ENCODE measurements at places on chromosomes 4 and X.

DNA sequence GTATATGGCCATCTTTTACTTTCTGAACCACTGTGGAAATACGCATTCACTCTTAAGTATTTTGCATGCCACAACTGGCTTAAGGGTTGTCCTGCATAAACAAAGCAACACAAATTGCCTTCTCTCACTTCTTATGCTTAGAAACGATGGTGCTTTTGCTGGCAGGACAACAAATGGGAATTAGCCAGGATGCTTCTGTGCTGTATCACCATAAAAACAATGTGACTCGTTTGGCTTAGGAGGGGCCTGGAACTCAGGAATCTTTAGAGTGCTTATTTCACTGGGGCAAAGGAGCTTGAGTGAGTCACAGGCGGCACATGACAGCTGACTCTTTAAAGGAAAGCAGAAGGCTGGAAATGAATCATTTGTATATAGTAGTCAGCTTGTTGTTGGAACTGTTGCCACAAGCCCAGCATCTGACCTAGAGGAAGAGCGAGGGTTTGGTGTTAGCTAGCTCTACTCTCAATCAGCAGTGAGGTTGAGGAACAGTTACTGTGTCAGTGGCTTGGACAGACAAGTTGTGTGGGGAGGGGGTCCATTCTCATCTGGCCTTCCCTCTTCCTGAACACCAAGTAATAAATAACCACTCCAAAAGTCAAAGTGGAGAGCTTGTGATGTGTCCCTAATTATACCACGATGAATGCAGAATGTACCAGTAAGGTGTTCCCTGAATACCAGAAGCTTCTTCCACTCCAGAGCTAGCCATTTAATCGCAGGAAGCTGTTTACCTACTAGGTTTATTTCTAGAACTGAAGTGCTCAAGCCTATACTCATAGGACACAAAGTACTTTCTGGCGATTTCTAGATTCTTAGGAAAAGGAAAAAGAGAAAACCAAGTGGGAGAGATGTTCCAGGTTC is 293.1 kb downstream of the CAMK2D start:
- no peak for DNase-seq

- no peak for DNase-seq
These were observed 11.7 kb downstream of the BBS12 start for GRCh38 chr4:122744229-122744628.

DNA sequence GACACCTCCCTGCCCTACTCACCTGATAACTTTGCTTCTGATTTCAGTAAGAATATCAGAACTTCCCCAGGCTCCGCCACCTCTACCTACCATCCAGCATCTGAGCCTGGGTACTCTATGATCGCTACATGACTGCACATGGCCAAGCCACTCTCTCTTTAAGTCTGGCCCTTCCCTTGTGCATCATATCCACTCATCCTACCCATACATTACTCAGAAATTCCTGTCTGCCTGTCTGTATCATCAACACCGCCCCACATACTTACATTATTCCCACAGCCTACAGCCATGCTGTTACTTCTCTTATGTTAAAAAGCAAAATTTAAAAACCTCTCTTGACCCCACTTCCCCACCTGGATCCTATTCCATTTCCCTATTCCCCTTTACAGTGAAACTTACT is 84.7 kb downstream of the SCD5 start:
- DNase-seq = no peak

DNA sequence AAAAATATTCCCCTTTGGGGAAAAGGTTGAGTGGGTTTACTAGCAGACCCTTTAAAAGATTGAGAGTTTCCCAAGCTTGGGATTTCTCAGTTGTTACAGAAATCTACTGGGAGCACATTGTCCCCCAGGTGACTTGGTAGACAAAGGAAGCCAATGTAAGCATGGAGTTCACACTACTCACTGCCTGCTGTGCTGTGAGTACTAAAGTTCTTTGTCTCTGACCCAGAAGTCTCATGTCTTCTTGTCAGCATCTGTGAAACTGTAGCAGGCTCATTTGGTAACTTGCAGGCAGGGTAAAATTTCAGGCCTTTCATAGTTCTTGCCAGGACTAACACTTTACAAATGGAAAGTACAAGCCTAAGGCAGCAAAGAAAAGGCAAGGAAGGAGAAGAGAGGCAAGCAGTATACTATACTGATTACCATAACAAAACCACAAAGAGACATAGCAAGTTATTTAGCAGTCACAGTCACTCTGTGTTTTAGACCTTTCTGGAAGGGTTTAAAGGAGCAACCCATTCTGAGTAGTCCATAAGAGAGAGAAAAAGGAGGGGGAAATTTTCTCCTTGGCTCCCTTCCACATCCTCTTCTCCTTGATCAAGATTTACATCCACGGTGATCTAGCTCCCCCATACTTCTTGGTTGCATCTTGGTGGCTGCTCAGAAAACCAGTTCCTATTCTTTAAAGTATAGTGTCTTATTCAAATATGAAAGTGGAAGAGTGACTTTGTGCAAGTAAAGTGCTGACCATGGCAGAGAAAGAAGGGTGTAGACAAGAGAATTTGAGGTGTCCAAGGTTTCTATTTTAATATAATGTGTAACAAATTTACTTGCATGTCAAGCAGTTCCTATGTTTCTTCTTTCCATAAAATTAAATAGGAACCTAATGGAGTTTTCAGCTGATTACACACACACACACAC is 160.0 kb upstream of the PDE5A start:
- DNase-seq = no peak

DNA sequence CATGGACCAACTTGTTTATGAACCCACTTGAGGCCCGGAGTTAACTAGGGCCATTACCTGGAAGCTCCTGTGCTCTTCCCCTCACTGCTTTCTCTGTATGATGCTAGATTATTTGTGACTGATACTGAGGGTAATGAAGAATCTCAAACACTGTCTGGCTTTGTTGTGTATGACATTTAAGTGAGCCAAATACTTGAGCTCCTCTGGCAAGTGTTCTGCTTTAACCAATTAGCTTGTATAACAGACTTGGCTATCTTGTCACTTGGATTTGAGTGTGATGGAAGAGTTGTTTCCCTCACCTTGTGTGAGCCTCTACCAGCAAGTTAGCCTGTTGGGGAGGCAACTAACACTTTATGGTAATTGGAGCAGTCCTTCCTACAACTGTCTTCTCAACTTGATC is 42.7 kb downstream of the CCNG2 start:
- DNase-seq = no peak

DNA sequence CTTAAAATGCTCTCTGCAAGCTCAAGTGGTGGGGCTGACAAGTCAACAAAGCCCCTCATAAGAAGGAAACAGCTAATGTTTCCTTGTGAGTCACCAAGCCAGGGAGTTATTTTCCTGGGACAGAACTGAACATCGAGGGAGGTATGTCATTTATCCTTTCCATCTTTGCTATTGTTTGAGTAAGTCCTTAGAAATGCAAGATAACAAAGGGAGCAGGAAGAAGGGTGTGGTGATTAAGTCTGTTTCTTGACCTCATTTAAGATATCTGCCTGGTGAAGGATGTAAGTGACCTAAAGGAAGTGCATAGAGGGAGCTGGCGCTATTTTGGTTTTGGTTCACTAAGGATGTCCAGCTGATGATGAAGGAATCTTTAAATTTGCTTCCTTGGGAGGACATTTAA is 39.9 kb downstream of the ATG4A start:
- DNase-seq = no peak

DNA sequence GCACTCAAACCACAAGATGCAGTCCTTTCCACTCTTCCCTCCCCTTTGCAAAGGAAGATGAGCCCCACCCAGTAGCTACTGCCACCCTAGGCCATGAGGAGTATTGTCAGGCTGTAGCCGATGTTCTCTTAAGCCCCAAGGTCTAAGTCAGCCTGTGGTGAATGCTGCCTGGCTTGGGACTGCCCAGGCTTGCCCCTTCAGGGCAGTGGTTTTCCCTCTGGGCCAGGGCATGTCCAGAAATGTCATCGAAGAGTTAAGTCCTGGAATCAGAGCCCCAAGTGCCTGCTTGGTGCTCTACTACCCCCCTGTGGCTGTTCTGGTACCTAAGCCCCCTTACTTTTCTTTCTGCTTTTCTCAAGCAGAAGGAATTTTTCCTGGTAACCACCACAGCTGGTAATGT is 11.8 kb upstream of the PGK1 start:
- DNase-seq = no peak

- no peak for DNase-seq
These were observed 126.2 kb downstream of the SLC39A8 start for GRCh38 chr4:102219129-102219528.

- DNase-seq = no peak
These were observed 1.9 kb upstream of the RGS12 start for GRCh38 chr4:3290889-3291321.

- DNase-seq = no peak
These were observed 274.4 kb downstream of the BANK1 start for GRCh38 chr4:102064747-102065442.

Measured in stimulated activated CD4-positive, alpha-beta T cell treated with anti-CD3 and anti-CD28 coated beads, Interleukin-15, amount 100 ng/mL, for 1 hour (primary cell).